ENCODE measurements at places on chromosomes 4 and X. TPM values are rescaled to one million over a fixed set of nuclear protein-coding genes. Genes with fewer than 3 reads are reported as not detected.

KLHL15 gene
- 12.2 TPM for total RNA-seq

XG gene
- 25.3 TPM for total RNA-seq

GPR143 gene
- total RNA-seq: 5.9 TPM

CXCL3 gene
- total RNA-seq: not detected

SSX2B gene
- total RNA-seq: not detected

NXF2B gene
- not detected for total RNA-seq

SRPX2 gene
- 14.1 TPM for total RNA-seq

SRPK3 gene
- total RNA-seq: under 0.01 TPM

TRAM1L1 gene
- total RNA-seq: 6.3 TPM

Measured in placental epithelial cell (primary cell).